ENCODE measurements at places on chromosomes 16 and 17.

- DNase-seq = peak; percentile 75
Measured at GRCh38 chr16:89256651-89257254, 39.2 kb downstream of the ZNF778 start.

- no peak for DNase-seq
Measured at GRCh38 chr16:89176147-89176690, 4.7 kb downstream of the CDH15 start.

DNA sequence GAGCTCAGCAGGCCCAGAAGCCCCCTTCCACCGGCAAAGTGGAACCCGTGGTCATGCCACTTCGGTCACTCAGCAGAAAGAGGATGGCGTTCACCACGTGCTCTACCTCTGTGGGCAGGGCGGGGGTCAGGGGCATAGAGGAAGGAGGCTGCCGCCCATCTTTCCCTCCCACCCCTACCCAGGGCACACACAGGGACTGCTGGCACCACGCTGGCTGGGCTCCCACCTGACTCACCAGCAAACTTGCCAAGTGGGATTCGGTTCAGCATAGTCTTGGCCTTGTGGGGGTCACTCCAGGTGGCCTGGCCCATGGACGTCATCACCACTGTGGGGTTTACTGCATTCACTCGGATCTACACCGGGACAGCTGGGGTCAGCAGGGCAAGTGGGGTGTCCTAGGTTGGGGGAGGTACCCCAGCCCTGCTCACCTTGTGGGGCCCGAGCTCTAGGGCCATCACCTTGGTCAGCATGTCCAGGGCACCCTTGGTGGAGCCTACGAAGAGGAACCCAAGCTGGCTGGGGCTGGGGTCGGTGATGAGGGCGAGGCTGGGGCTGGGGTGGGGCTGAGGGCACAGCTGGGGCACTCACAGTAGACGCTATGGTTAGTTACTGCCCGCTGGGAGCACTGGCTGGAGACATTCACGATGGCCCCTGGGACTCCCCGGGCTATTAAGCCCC is 1.4 kb downstream of the DCXR start:
- no peak for DNase-seq

- no peak for DNase-seq
Measured at GRCh38 chr17:66777689-66778225, 57.2 kb upstream of the CACNG5 start.

- no peak for DNase-seq
Measured at GRCh38 chr17:17809531-17810083, 27.2 kb downstream of the SREBF1 start.

- no peak for DNase-seq
Measured at GRCh38 chr17:68532826-68533225, 20.6 kb downstream of the PRKAR1A start.

- no peak for DNase-seq
Measured at GRCh38 chr17:32570081-32570396, 83.2 kb downstream of the CDK5R1 start.

GRCh38 chr17:35645923-35646322 is 58.8 kb downstream of the AP2B1 start:
- DNase-seq = no peak

GRCh38 chr17:62859146-62859545 is 51.0 kb upstream of the MARCHF10 start:
- DNase-seq = no peak

- DNase-seq = no peak
Measured at GRCh38 chr16:74455619-74456289, 34.5 kb upstream of the CLEC18B start.

DNA sequence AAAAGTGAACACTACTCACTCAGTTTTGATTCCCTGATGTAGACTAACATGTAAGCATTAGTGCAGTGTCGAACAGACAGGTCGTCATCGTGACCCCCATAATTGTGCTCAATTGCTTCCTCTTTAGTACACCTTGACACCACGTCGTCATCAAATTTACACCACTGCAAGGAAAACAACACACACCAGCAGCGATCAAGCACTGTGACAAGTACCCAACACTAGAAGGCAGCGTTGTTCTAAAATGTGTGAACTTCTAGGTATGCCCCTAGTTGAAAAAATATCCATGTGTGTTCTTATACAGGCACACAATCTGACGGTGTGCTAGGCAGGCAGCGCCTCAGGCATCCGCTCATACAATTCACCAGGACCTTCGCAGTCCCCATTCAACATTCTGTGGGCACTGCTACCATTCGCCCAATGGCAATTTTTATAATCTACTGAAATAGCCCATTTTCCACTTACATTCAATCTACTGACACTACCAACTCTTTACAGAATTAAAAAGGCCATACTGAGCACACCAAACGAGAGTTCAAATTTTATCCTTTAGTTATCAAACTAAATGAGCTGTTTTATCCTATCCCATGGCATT is 23.1 kb downstream of the LITAFD start:
- DNase-seq = no peak

DNA sequence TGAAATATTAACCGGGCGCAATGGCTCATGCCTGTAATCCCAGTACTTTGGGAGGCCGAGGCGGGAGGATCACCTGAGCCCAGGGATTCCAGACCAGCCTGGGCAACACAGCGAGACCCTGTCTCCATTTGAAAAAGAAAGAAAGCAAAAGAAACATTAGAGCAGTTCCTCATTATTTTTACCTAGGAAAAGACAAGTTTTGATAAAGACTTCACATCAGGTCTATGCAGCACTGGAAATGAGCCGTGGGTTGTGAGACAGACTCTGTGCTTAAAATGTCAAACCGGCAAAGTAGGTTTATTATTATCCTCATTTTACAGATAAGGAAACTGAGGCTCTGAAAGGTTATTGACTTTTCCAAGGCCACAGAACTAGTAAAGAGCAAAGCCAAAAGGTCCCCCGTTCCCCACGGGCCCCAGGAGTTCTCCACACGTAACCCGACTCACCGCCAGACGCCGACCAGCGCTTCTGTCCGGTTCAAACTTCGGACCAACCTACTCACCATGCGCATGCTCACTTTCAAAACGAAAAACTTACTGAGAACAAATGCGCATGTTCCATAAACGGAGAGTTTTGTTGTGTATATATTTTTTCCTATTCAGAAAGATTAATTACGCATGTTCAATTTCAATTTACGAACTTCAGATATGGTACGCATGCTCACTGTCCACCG is 356 bp downstream of the TUBD1 start:
- DNase-seq = peak; percentile 9

DNA sequence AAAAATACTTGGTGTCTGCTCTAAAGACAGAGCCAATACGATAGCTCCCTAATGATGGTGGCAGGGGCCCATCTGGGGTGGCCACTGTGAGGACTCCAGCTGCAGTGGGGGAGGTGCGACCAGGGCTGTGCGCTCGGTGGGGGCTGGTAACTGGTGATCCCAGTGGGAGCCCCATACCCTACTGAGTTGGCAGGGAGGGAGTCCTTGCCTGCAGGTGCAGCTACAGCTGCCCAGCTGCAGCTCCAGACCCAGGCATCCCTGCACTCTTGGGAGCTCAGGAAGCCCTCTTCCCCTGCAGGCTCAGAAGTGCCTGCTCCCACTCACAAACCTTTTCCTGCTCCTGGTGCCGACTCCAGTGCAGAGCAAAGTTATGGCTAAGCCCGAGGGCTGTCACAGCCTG is 31.2 kb upstream of the KIF2B start:
- no peak for DNase-seq

DNA sequence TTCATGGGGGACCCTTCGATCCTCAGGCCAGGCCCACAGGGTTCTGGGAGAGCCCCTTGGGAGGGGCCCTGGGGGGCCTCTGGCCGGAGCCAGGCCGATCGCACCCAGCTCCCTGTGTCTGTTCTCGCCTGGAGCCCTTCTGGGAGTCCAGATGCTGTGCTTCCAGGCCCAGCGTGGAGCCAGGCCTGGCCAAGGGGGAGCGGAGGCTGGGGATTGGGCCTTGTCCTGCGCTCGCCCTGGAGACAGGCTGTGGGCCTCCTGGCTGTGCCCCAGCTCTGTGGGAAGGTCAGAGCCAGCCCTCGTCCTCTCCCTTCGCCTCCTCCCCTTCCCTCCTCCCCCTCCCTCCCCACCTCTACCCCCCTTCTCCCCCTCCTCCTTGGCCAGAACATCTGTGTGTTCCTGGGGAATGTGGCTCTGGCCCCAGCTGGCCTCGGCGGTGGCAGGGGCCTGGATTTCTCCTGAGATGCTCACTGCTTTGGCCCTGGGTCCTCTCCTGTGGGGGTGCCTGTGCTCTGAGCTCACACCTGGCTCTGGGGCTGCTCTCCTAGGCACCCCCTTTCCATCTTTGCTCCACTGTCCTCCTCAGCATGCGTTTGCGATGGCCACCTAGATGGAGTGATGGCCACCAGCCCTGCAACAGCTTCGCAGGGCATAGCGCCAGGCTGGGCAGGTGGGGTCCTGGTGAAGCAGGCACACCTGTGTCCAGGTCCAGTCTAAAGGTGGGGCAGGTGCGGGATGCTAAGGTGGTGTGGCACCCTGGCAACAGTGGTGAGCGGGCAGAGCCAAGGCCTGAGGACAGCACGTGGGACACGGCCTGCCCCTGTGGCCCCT is 90.6 kb upstream of the CIBAR2 start:
- no peak for DNase-seq

GRCh38 chr16:89330177-89330856 is 112.8 kb downstream of the ZNF778 start:
- DNase-seq = no peak

DNA sequence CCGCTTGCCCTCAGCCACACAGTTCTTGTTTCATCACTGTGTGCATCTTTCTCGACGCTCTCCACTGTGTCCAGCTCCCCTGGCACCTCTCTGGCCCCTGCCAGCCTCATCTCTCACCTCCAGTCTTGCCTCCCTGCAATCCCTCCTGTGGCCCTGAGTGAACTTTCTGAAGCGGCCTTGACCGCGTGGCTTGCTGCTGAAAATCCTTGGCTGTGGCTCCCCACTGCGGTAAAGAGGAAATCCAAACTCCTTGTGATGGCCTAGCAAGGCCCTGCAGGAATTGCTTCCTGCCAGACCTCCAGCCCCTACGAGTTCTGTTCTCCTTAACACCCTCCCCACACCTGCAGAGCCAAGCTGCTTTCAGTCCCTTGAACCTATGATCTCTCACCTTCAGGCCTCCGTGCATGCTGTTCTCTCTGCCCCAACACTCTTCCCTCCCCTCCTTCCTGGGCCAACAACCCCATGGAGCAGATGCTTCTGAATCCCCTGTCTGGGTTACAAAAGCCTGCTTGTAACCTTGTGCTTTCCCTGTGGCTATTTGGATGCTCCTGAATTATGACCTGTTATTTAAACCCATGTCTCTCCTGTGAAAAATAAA is 33.6 kb upstream of the BRD7 start:
- DNase-seq = no peak

GRCh38 chr17:55540414-55541091 is 29.3 kb upstream of the SMIM36 start:
- no peak for DNase-seq

DNA sequence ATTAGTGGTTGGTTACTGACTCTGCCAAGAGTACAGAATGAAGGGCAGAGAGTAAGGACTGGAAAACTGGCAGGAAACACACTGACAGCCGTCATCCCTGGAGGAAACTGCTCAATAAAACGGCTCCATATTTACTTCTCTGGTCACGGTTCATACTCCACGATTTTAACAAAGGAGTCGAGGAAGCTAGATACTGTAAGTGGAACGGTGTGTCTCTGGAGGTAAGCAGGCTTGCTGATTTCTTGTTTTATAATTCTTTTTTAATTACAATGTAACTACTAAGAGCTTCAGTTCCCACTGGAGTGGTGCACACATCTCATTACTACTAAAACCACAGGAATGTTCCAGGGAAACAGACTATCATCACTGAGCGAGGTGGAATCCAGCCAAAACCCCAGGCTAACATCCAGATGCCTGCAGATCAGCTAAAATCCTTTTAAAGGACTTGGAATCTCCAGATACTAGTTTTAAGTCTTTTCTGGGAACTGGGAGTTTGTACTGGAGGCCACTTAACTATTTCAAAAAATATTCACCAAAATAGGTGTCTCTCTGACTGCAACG is 17.8 kb downstream of the SERPINF1 start:
- DNase-seq = no peak

Measured in activated CD4-positive, alpha-beta T cell treated with anti-CD3 and anti-CD28 coated beads, Interleukin-2, amount 50 U/mL, for 48 hours (primary cell).